Stimulated activated CD8-positive, alpha-beta memory T cell treated with anti-CD3 and anti-CD28 coated beads, Interleukin-15, amount 100 ng/mL, for 48 hours (primary cell): ENCODE measurements at places on chromosomes 2 and 18.

DNA sequence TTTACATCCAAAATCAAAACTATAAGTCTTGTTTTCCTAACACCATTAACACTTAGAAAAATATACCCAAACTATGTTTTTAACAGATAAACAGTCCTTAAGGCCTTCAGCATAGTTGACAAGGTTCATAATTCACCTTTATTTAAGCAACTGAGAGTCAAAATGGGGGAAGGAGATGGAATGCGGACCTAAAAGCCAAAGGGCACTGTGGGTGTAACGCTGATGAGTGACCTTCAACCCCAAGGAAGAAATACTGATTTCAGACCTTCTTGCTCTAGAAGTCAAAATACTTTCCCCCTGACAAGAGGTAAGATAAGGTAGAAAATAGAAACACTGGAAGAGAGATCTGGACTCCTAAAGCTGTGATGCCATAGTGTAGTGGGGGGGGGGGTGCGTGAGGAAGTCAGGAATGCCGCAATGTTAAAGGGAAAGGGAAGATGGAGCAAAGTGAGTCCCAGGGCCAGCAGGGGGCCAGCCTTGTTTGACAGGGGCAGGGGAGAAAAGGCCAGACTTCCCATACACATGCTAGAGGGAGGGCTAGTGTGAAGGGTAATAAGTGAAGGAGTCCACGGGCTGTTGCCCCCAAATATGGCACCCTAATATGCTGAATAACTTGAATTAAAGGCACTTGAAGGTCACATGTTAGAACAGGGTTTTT, 31.4 kb downstream of the CCDC93 start:
- no peak for DNase-seq

- no peak for DNase-seq
These were observed 76.1 kb downstream of the AFF3 start for GRCh38 chr2:100066246-100066645.

GRCh38 chr2:21694079-21694878, 570.5 kb downstream of the TDRD15 start:
- no peak for DNase-seq

- DNase-seq: no peak
These were observed 95.2 kb upstream of the FSIP2 start for GRCh38 chr2:185643434-185643833.

GRCh38 chr2:179106676-179107428, 56.9 kb upstream of the CCDC141 start:
- no peak for DNase-seq

- peak; percentile 30 for DNase-seq
These were observed 583 bp downstream of the CERS6 start for GRCh38 chr2:168456521-168457189.
